ENCODE measurements at places on chromosomes 1 and 21. TPM values are rescaled to one million over a fixed set of nuclear protein-coding genes. Genes with fewer than 3 reads are reported as not detected.
A peak's percentile ranks its signal among the peaks of the same experiment; 100 is the strongest.

GRCh38 chr1:39657402-39657801 lies 14.5 kb downstream of the NT5C1A start:
- no peak for DNase-seq

DNA sequence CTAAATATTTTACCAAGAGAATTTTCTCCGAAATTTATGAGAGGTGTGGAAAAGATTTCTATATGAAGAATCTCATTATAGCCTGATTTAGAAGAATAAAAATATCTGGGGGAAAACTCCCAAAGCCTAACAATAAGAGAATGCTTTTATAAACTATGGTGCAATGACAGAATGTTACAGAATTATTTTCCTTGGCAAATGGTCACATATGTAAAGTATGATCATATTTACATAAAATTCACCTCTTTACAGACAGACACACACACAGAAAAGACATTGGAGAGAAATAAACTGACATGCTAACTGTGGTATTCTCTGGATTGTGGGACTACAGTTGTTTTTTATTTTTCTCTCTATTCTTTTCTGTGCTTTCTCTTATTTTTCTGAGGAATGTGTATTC lies 226.3 kb upstream of the USP24 start:
- no peak for DNase-seq

DNA sequence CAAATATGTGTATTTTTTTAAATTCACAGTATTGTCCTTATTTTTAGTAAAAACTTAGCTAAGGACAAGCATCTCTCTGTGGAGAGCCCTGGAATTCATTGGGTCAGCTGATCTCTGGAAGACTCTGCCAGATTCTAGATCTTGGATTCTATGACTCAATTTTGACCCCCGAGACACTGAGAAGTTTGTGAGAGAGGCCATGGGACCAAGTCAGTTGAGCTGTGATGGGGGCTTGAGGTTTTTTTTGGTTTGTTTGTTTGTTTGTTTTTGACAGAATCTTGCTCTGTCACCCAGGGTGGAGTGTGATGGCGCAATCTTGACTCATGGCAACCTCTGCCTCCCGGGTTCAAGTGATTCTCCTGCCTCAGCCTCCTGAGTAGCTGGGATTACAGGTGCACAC lies 13.5 kb downstream of the SHISA4 start:
- no peak for DNase-seq

DNA sequence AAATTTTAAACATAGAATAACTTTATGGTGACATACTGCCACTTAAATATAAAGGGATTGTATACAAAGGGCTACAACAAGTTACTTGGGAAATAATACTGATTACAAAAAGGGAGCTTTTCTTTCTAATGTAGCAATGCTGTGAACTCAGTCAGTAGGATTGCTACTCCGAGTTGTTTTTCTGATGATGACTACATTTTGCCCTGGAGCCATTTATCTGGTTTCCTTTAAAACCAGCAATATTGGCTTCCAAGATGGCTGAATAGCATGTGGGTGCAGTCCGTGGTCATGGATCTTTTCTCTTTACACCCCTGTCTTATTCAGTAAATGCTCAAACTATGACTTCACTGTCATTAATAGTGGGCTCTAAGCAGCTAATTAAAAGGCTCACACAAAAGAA lies 92.6 kb upstream of the NEK7 start:
- DNase-seq = no peak

GRCh38 chr1:112061056-112061455 lies 71.6 kb upstream of the KCND3 start:
- DNase-seq = no peak

- DNase-seq = no peak
Observed at GRCh38 chr1:68220420-68220819, 11.9 kb downstream of the WLS start.

DNA sequence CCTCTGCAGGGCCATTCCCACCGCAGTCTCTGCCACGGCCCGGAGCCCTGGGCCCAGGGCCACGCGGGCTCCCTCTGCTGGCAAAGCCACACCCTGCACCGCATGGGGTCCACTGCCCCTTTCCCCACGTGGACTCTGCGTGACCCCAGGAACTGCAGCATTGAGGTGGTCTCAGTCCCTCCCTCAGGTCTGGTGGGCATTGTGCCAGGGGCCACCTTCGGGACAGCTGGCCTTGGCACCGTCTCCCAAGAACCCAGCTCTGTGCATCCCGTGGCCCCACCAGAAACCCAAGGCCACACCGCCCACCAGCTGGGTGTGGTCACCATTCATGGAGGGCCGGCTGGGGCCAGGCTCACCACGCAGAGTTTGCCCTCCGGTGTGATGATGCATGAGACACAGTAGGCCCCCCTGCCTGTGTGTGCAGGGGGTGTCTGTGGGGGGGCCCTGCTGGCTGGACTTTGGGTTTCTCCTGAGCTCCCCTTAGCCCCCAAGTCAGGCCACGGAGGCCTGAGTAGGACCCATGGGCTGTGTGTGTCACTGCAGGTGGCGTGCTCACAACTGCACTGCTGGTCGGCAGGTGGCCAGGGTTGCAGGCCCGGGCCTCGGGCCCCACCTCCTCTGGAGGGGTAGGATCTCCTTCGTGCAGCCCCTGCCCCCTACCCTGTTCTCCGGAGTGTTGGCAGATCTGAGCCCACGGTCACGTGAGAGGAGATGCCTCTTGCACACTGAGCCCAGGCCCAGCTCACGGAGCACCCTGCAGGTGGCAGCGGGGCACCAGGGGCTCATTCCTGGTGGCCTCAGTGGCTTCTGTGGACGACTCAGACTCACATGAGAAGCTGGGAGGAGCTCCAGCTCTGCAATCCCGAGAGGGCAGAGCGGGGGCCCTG lies 5.8 kb downstream of the VWA1 start:
- peak; percentile 60 for DNase-seq

- DNase-seq = no peak
Observed at GRCh38 chr1:162251102-162251501, 125.6 kb downstream of the SPATA46 start.

DNA sequence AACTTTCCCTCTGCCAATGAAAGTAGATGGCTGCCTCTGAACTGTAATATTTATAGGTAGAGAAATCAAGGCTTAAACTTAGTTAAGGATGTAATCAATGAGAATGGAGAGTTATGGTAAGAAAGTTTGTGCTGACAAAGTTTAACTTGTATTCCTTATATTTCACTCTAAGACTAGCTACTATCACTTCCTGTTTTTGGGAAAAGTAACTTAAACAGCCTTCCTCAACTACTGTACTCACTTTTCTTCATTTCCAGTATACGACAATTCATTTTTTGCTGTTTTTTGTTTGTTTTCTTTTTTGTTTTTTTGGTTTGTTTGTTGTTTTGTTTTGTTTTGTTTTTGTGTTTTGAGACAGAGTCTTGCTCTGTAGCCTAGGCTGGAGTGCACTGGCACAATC lies 3.7 kb downstream of the RGS18 start:
- no peak for DNase-seq

DNA sequence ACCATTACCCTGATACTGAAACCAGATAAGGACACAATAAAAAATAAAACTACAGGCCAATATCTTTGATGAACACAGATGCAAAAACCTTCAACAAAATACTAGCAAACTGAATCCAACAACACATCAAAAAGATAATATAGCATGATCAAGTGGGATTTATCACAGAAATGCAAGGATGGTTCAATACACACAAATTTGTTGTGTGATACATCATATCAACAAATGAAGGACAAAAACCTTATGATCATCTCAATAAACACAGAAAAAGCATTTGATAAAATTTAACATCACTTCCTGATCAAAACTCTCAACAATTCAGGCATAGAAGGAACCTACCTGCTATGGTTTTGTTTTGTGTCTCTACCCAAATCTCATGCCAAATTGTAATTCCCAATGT lies 74.3 kb upstream of the VANGL1 start:
- DNase-seq = no peak

DNA sequence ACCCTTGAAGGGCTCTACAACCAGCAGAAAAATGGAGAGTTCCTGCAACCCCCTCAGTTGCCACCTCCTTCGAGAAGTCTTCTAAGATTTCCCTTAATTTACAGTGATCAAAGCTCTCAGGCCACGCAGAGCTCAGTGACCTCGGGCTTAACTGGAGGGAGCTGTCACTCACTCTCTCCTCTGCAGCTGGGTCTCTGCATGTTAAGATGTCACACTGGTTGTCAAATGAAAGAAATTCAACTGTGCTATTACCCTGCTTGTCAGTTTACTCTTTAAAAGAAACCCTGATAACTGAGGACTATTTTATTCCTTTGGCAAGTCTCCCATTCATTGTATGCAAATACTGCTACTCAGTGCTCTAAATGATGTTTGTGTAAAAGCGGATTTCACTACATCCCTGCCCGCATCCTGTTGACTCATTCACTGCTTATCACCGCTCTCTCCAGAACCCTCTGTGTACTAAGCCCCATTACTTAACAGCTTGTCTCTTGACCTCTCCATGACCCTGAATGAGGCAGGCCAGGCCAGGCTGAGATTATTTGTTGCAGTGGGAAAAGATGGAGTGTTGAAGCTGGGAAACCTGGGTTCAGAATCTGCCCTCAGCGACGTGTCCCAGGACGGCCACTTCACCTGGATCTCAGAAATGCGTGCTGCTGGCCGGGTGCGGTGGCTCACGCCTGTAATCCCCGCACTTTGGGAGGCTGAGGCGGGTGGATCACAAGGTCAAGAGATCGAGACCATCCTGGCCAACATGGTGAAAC lies 13.7 kb downstream of the DHRS3 start:
- no peak for DNase-seq

- DNase-seq = no peak
Observed at GRCh38 chr1:6207075-6207885, 1.4 kb downstream of the RNF207 start.

- no peak for DNase-seq
Observed at GRCh38 chr1:189775343-189775742, 702.3 kb downstream of the BRINP3 start.

DNA sequence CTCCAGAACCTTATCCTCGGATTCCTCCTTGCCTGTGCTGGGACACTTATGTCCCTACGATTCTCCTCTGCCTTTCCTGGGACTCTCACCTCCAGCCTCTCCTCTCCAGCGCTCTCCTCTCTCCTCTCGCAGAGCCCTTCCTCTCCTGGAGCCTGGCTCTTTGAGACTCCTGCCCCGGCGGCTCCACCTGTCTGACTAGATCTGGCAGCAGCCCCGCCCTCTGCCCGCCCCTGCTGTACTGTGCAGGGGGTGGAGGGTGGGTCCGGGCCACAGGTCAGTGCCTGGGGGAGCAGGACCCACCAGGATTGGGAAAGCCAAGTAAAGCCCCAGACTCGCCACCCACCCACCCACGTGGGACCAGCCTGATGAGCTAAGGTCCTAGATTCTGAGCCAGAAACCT lies 1.6 kb downstream of the ELOVL1 start:
- DNase-seq = no peak

- peak; percentile 76 for DNase-seq
Observed at GRCh38 chr1:87329051-87329525, 408 bp downstream of the LMO4 start.

GRCh38 chr1:214801191-214801590 lies 198.2 kb downstream of the CENPF start:
- DNase-seq = no peak

DNA sequence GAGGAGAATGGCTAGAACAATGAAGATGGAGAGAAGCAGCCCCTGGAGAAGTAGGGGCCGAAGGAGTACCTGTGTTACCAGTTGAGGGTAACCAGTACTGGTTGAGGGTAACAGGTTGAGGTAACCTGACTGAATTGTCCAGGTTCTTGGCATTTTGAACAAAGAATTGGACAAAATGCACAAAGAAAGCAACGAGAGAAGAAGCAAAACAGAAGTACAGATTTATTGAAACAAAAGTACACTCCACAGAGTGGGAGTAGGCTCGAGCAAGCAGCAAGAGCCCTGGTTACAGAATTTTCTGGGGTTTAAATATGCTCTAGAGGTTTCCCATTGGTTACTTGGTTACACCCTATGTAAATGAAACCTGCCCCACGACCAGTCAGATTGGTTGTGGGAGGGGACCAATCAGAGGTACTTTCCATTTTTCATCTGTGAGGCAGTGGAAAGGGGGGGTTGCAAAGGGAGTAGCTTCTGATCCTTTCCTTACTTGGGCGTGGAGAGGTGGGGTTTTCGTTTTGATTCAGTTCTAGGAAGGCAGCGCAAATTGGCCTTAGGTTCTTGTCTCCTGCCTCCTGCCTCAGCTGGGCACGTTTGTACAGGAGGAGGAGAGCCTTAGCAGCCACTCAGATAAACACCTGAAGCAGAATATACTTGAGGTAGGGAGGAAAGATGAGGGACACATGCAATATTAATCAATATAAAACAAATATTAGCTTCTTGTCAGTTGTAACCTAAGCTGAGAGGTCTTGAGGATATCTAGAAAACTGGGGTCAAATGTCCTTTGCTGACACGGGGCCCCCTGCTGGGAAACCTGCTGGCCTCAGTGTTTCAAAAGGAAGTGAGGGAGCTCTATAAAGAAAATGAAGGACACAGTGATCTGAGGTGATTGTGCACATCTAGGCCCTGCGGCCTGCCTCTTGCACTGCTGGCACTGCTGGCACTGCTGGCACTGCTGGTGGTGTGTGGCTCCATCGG lies 14.3 kb upstream of the LSM10 start:
- no peak for DNase-seq

DNA sequence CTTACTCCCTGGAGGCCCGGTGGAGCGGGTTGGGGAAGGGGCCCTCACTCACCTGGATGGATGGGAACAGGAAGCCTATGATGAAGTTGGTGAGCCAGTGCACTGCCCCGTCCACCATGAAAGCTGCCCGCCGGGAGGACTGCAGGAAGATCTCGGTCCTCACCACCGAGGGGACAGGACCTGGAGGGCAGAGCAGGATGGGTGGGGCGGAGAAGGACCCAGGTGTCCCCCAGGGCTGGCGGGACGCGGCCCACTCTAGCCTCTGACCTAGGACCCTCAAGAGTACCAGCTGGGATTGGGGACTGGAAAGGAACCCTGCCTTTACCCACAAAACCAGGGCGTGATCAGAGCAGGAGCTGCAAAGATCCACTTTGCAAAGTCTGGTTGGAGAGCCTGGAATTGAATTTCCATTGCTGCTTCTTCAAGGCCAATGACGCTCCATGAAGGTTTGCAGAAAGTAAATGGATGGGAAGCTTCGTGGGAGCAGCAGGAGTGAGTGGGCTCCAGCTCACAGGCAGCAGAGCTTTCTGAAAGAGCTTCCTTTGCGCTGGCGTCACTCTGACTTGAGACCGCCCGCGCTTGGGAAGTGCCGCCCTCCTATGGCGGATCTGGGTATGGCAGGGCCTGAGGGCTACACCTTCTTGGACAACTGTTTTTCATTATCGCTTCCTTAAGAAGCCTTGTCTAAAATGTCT lies 21.4 kb downstream of the SLC2A7 start:
- peak; percentile 69 for DNase-seq

GRCh38 chr1:16017461-16018303 lies at the start of gene HSPB7:
Gene HSPB7, minus strand, starts transcription at chr1:16018043. Its CDS starts 80 bp downstream, at chr1:16017963.
- DNase-seq = no peak

Gene FCGR3A
- 25.2 TPM for total RNA-seq

Gene TDRD5
- total RNA-seq = not detected

Gene MTOR
- total RNA-seq = 33.2 TPM

Gene KRTAP21-2
- total RNA-seq = not detected

Gene DCST1
- total RNA-seq = 0.13 TPM

Gene ACTL8
- total RNA-seq = not detected

Gene TRIM46
- 0.23 TPM for total RNA-seq

Gene LYPD8
- total RNA-seq = not detected

Gene ZNHIT6
- total RNA-seq = 3.4 TPM

Gene TMOD4
- 0.33 TPM for total RNA-seq

Gene IQGAP3
- 0.23 TPM for total RNA-seq

Gene NID1
- total RNA-seq = 49.7 TPM

Gene FAM163A
- total RNA-seq = 0.05 TPM

Gene OR6N1
- total RNA-seq = not detected

Gene CYP2J2
- 61.9 TPM for total RNA-seq

Data from left lobe of liver (tissue), 2 donors.